ENCODE measurements at places on chromosomes 13 and 19.

DNA sequence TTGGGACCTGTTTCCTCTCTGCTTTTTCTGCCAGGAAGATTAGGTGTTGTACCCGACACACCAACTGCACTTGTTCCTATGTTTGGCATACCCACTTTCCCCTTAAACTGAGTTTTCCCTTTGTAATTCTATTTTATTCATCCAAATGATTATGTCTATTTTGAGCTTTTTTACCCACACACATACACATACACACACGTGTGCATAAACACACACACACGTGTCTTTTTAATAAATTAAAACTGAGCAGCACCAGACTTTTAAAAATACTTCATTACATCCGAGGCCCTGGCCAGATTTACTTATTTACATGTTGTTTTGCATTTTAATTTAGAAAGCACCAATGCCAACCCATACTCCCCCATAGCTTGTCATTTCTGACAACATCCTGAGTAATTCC, 350.0 kb downstream of the DNAJC15 start:
- DNase-seq: no peak

DNA sequence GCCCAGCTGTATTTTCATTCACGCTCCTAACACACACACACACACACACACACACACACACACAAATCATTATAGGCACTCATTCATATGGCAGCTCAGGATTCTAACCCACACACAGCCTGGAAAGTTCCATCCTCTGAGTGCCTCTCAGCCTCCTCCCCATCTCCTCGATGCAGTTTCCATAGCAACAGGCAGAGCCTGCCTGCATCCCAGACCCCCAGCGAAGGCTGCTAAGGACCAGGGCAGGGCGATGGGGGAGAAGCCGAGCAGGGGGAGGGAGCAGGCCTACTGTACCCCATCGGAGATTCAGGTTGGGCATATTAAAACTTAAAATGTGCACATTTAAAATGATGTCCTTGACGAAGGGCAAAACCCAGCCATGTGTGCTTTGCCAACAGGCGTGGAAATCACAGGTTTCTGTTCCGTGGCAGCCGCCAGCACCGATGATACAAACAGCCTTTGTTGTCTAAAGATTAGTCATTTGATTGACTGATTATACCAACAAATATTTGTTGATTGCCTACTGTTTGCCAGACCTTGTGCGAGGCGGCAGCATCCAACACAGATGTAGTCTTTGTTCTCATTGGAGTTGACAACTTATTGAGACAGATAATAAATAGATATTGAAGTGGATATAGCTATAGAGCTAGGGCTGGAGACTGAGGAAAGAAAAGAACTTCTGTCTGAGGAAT, 43.8 kb upstream of the USP29 start:
- no peak for DNase-seq

- DNase-seq: no peak
These were observed 13.8 kb upstream of the ASF1B start for GRCh38 chr19:14150041-14150769.

- no peak for DNase-seq
These were observed 10.4 kb downstream of the SETDB2 start for GRCh38 chr13:49454388-49455006.

- no peak for DNase-seq
These were observed 416.4 kb downstream of the ITGBL1 start for GRCh38 chr13:101868585-101869469.

- no peak for DNase-seq
These were observed 30.2 kb upstream of the CD33 start for GRCh38 chr19:51194527-51195315.

DNA sequence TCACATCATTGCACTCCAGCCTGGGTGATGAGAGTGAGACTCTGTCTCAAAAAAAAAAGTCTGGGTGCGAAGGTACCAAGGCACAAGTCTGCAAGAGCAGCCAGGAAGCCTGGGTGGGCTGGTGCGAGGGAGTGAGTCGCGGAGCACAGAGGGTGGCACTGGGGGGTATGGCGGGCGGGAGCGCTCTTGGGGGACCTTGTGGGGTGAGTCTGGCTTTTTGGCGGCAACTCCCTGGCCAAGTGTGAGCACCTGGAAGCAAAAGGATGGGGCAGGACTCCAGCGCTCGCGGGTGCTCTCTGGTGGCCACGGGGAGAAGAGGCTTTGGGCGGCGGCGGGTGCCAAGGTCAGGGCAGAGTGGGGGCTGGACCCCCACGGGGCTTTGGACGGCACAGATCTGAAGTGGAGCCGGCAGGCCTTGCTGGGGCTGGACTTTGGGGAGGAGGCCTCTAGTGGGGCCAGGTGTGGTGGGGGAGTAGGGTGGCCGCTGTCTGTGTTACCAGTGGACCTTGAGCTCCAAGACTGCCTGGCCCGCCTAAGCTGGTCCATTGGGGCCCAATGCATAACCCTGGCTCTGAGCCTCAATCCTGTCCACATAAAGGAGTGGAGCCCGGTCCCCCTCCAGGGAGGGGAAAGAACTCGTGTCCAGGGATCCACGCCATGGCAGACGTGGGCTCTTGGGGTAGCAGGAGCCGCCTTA, 1.6 kb downstream of the P2RY11 start:
- DNase-seq: no peak

GRCh38 chr13:95033890-95034289, 267.4 kb downstream of the ABCC4 start:
- no peak for DNase-seq

DNA sequence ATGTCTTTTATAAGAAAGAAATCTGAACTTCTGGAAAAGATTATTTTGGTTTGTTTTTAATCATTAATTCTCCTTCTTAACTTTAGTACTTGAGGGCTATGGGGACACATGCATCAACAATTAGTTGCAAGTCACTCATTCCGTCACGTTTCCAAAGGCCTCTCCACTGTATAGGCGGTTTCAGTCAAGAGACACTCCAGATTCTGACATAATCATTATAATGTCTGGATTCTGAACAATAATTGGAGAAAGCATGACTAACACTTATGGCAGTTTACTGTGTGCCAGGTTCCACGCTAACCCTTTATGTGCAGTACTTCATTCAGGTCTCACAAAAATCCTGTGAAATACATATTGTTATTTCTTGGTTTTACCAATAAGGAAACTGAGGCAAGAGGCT, 71.9 kb downstream of the TNFRSF19 start:
- DNase-seq: no peak

DNA sequence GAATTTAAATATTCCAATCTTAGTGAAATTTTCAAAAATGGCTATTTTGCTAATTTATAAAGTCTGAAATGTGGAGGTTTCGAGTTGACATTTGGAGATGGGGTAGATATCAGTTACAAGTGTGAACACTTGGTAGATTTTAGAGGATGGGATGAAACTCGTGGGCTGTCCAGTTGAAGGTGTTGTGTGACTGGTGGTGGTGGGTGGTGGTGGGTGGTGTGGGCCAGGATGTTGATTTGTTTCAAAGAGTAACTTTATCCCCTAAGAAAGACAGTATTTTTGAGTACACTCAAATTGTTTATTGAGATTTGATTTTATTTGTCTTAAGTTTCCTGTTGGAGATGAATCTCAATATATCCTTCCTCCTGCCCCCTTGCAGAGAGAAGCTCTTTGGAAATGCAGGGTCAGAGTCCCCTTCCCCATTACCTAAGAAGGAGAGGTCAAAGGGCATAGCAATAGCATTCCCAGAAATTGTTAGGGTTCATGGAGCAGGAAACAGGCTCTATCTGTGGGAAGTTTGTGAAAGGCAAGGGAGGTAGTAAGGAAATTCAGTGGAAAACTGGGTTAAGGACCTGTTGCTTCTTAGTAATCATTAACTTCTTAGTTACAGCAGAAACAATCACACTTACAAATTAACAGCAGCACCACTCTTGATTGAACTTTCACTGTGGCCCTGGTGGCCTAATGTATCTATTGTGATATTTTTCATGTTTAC, 133.6 kb upstream of the RNF113B start:
- no peak for DNase-seq

- DNase-seq: no peak
These were observed 8.6 kb downstream of the CRLF1 start for GRCh38 chr19:18597809-18598660.
